ENCODE measurements at places on chromosomes 5 and 9.

DNA sequence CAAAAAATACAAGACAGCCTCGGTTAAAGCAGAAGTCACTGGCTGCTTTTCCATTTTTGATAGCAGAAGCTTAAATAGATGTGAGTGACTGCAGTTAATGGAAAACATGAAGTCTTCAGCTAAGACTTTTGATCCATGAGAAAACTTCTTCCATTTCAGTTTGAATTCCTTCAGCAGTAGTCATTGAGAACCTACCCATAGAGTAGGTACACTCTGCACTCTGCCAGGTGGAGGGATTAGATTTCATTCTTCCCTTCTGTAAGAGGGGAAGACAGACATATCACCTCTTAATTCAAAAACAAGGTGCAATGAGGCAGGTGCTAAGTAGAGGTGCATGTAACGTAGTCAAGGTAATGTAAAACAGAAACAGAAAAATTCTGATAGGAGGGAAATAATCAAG is 26.7 kb upstream of the XPA start:
- DNase-seq, result no peak

GRCh38 chr9:98736226-98736625 is 27.5 kb upstream of the GABBR2 start:
- no peak for DNase-seq

GRCh38 chr5:96984506-96985192 is 48.8 kb downstream of the LNPEP start:
- DNase-seq, result no peak

DNA sequence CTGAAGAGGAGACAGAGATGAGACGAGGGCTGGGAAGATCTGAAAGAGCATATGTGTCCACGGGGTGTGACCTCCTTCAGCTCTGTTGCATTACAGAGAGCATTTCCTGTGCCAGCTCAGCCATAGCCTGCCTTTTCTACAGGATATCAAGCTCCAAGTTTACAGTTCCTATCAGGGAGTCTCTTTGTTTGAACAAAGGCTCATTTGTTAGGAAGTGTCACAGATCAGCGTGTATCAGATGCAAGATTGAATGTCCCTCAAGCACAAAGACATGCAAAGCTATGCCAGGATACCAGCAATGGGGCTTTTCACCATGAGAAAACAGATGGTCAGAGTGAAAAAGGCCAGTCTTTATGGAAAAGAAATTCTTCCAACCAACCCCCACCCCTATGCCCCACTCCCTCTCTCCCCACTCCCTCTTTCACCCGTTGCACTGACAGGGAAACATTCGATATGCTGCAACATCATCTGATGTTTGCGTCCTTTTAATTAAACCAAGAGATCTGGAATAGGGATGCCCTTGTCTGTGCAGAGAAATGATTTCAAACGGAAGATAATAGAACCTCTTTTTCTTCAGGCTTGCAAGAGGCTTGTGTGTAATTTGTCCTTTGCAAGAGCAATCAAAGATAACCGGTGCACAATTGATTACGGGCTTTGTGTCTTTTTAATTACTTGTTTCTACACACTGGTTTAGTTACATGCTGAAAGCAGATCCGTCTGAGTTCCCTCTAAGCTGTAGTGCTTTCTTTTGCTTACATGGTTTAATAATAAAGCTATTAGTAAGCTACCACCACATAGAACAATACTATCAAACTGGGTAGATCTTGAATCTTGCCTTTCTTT is 263.1 kb upstream of the RGMB start:
- peak; percentile 80 for DNase-seq

DNA sequence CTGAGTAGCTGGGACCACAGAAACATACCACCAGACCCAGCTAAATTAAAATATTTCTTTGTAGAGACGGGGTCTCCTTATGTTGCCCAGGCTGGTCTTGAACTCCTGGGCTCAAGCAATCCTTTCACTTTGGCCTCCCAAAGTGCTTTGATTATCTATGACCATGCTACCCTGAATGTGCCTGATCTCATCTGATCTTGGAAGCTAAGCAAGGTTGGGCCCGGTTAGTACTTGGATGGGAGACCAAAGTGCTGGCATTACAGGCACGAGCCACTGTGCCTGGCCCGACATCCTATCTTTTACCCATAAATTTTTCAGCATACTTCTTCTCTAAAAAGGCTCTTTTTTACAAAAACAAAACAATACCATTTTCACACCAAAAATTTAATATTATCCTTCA is 137.0 kb upstream of the LRRTM2 start:
- no peak for DNase-seq

- DNase-seq, result no peak
These were observed 60.1 kb downstream of the KCTD16 start for GRCh38 chr5:144230806-144231205.

- DNase-seq, result no peak
These were observed 33.8 kb downstream of the TGFBI start for GRCh38 chr5:136062366-136063274.

DNA sequence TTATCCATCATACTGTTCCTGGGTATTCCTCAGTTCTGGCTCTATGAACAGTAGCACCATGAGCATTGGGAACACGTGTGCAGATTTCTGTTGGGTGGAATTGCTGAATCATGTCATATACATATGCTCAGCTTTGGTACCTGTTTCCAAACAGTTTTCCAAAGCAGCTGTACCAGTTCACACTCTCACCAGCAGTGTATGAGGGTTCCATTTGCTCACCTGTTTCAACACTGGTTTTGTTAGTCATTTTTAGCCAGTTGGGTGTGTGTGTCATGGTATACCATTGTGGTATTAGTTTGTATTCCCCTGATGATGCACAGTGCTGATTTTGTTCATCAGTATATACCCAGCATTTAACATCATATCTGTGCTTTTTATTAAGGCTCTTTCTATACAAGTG is 56.7 kb upstream of the ECM2 start:
- DNase-seq, result no peak

- DNase-seq, result no peak
These were observed 52.5 kb downstream of the ECPAS start for GRCh38 chr9:111431684-111432083.

DNA sequence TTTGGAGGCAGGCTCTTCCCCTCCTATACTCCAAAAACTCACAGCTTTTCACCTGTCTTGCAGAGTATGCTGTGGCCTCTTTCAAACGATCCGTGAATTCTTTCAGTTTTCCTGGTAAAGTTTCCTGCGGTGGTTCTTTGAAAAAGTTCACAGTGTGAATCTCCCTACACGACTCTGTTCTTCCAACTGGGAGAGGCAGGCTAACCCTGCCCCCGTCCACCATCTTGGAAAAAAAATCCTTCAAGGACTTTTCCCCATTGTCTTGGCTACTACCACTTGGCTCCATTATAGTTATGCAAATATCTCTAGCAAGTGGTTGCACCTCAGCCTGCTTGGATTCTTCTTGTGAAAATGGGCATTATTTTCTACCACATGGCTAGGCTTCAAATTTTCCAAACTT is 382.6 kb downstream of the AGTPBP1 start:
- no peak for DNase-seq

DNA sequence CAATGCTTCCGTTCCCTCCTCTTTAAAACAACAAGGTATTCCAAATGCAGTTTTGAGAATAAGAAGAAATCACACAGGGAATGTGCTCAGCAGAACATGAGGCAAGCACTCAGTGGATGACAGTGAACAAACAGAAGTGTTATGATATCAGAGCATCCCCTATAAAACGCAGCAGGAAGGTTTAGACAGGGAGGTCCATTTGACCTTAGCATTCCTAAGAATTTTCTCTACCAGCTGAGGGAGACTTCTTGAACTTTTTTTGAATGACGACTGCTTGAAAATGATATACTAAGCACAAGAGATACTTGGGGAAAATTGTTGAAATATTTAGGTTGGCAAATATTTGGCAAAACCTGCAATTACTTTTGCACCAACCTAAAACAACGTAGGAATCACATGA is 3.9 kb downstream of the AMACR start:
- DNase-seq, result no peak

- DNase-seq, result no peak
These were observed 66.3 kb downstream of the MAT2B start for GRCh38 chr5:163571744-163572143.
